ENCODE measurements at places on chromosomes 5 and 9.

DNA sequence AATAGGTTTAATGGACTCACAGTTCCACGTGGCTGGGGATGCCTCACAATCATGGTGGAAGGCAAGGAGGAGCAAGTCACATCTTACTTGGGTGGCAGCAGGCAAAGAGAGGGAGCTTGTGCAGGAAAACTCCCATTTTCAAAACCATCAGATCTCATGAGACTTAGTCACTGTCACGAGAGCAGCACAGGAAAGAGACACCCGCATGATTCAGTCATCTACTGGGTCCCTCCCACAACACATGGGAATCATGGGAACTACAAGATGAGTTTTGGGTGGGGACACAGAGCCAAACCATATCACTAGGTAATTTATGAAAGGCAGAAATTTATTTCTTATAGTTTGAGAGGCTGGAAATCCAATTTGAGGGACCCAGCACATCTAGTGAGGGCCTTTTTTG lies 40.0 kb downstream of the MTREX start:
- no peak for DNase-seq

DNA sequence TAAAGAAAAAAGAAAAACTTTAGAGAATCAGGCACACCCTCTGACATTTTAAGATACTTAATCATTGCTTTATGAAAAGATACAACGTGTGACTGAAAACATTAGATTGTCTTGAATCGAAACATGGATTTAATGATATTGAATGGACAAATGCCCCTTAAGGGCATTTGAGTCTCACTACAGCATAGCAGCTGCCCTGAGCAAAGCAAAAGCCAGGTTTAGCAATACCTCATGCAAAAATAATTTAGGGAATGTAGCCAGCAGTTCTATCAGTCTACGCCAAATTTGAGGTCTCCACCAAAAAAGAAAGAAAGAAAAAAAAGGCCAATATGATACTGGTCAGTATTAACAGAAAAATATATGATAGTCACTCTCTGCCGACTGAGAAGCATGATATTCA lies 56.6 kb upstream of the LMNB1 start:
- no peak for DNase-seq

GRCh38 chr9:114633438-114634089 lies 22.5 kb downstream of the TMEM268 start:
- DNase-seq, result no peak

DNA sequence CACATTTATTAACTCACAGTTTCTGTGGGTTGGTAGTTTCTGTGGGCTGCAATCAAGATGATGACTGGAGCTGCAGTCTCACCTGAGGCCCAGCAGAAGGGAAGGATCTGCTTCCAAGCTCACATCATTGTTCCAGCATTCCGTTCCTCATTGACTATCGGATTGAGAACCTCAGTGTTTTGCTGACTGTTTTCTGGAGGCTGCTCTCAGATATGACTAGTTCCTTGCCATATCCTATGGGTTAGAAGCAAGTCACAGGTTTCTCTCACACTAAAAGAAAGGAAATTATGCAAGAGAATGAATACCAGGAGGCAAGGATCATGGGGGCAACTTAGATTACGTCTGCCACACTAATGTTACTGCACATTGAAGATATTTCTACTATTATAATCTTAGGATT lies 6.3 kb upstream of the ERAP1 start:
- no peak for DNase-seq

- DNase-seq, result no peak
Measured at GRCh38 chr5:124001036-124001615, 489.1 kb downstream of the CSNK1G3 start.
